ENCODE measurements at places on chromosomes 6 and 20. TPM values are rescaled to one million over a fixed set of nuclear protein-coding genes. Genes with fewer than 3 reads are reported as not detected.

Gene CGA
- not detected for polyA plus RNA-seq

Gene HS3ST5
- polyA plus RNA-seq, result not detected

Gene DLL1
- 0.11 TPM for polyA plus RNA-seq

Gene XKR7
- not detected for polyA plus RNA-seq

Gene EPPIN
- not detected for polyA plus RNA-seq

Gene BMP6
- polyA plus RNA-seq, result not detected

Gene PNPLA1
- 3.8 TPM for polyA plus RNA-seq

DNA sequence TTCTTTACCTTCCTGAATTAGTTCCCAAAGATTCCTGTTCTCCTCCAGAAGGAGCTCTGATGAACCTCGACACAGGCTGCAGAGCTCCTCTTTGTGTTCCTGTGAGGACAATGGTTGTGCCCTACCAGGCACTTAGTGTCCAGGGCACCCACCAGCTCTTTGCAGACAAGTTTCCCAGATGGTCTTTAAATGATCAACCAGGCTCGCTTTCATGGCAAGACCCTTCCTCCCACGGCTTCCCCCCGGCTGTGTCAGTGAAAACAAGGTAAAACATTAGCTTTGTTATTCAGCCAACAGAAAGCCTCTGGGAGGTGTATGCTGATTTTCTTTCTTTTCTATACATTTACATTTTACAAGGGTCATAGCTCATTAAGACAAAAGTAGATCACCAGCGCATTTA lies 32.3 kb upstream of the CNKSR3 start:
- no peaks in the 10 kb centered on the region for H3K4me1 ChIP-seq
- no peak overlapping the region for H3K4me3 ChIP-seq
- no peak for DNase-seq
- no peak overlapping the region for H3K27ac ChIP-seq

DNA sequence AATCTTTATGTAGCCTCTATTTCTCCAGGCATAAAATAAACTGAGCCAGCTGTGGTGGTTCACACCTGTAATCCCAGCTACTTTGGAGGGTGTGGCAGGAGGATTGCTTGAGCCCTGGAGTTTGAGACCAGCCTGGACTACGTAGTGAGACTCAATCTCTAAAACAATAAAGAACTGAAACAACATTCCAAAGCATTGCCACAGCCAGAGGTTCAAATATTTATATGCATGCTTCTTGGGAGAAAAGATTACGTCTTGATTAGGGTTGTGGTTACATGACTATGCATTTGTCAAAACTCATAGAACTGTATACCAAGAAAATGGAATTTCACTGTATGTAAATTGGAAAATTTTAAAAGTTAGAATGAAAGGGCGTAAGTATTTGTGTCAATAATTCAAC lies 27.7 kb upstream of the PAX1 start:
- H3K36me3 ChIP-seq, result no peaks in the 10 kb centered on the region
- H3K4me1 ChIP-seq, result no peaks in the 10 kb centered on the region
- H3K27ac ChIP-seq, result no peak overlapping the region
- DNase-seq, result no peak
- no peaks in the 10 kb centered on the region for H3K27me3 ChIP-seq

DNA sequence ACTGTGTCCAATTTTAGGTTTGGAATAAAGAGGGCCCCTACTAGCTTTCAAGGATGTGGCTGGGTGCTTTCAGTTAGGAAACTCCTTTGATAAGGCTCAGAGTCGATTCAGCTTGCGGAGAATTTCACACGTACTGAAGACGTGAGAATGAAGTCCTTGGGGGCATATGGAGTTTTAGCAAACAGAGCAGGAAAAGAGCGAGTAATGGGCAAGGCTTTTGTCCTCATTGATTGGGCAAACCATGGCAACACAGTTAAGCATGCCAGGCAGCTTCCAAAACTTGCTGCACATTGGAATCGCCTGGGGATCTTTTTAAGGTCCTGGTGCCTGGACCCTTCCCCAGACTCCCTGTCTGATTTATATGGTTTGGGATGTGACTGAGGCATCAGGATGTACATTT lies 29.2 kb downstream of the ISM1 start:
- DNase-seq, result no peak
- no peak overlapping the region for H3K27ac ChIP-seq
- H3K4me1 ChIP-seq, result no peaks in the 10 kb centered on the region
- H3K4me3 ChIP-seq, result no peak overlapping the region
- no peaks in the 10 kb centered on the region for H3K27me3 ChIP-seq

DNA sequence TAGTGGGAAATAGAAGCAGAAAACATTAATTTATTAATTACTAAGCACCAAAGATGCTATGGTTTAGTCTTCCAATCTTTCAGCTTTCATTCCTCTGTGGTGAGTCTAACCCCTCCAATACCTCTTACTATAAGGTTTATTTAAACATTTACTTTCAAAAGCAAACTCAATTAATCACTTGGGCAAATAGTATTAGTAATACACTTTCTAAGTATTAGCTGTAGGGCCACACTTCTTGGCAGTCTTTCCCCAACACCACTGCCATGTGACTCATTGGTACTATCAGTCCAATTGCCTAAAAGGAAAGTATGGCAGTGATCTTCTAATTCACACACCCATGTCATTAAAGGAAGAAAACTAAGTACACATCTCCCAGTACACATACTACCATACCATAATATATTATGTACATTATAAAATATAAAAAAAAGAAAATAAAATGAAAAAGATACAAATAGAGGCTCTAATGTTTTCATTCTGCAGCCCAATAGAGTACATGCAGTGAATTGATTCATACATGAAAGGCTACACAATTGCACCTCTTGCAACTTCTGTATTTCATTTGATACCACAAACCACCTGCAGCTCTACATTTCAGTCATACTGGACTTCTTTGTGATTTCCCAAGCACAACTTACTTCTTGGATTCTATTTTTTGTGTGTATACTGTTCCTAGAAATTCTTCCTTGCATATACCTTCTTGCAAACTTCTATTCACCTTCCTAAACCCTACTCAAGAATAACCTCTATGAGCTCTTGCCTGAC lies 218.6 kb downstream of the PKHD1 start:
- no peaks in the 10 kb centered on the region for H3K4me1 ChIP-seq
- DNase-seq, result no peak
- H3K4me3 ChIP-seq, result no peak overlapping the region
- H3K27ac ChIP-seq, result no peak overlapping the region
- H3K27me3 ChIP-seq, result no peaks in the 10 kb centered on the region

DNA sequence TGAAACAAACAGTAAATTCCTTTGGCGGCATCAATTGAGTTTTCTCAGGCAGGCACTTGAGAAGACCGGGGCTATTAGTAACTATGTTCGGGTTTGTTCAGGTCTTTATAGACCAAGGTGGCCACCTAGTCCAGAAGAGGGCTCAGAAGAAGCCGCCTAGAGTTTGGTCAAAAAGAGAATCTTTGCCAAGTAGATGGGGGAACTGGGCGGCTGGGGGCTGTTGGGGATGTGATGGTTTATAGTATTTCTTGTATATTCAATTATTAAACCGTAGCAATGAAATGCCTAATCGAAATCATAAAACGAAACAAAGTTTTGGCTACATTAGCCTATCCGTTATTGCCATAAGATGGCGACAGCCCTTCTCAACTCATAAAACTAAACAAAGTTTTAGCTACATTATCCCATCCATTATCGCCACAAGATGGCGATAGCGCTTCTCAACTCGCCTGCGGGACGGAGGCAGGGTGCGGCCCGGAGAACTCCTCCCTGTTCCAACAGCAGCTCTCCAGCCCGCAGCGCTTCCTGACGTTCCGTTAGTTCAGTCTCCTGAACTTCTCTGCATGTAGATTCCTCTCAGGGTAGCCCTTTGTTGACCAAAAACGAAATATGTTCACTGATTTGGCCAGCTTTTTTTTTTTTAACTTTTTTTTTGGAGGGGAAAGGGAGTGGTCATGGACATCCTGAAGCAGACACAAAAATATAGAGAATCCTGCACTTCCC lies 120.5 kb upstream of the PRSS16 start:
- H3K36me3 ChIP-seq, result no peaks in the 10 kb centered on the region
- DNase-seq, result peak; percentile 84
- H3K4me3 ChIP-seq, result peak overlapping the region; percentile 31
- no peaks in the 10 kb centered on the region for H3K27me3 ChIP-seq
- no peak overlapping the region for H3K27ac ChIP-seq

- no peak for DNase-seq
- H3K4me3 ChIP-seq, result no peak overlapping the region
- H3K36me3 ChIP-seq, result peaks cover 69% of the 10 kb centered on the region
- H3K27me3 ChIP-seq, result peaks cover 3% of the 10 kb centered on the region
Measured at GRCh38 chr6:404685-405423, 13.3 kb downstream of the IRF4 start.

GRCh38 chr6:43827898-43828297 lies 57.9 kb downstream of the VEGFA start:
- H3K36me3 ChIP-seq, result no peaks in the 10 kb centered on the region
- no peak for DNase-seq
- no peak overlapping the region for H3K4me3 ChIP-seq
- H3K27ac ChIP-seq, result no peak overlapping the region

GRCh38 chr6:2818593-2818992 lies 23.1 kb downstream of the SERPINB1 start:
- no peak overlapping the region for H3K4me3 ChIP-seq
- H3K27ac ChIP-seq, result peak overlapping the region; percentile 9
- peak; percentile 43 for DNase-seq
- H3K4me1 ChIP-seq, result peaks cover 47% of the 10 kb centered on the region
- H3K27me3 ChIP-seq, result no peaks in the 10 kb centered on the region

DNA sequence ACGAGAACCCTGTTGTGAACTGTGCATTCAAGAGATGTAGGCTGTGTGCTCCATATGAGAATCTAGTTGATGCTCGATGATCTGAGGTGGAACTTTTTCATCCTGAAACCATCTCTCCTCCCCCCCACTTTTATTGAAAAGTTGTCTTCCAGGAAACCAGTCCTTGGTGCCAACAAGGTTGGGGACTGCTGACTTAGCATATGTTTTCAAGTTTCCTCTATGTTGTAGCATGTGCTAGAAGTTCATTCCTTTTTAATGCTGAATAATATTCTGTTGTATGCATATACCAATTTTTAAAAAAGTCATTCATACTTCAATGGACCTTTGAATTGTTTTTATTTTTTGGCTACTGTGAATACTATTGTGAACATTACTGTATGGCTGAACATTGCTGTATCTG lies 27.2 kb downstream of the CARMIL1 start:
- H3K27ac ChIP-seq, result no peak overlapping the region
- H3K27me3 ChIP-seq, result no peaks in the 10 kb centered on the region
- DNase-seq, result no peak

- H3K4me1 ChIP-seq, result no peaks in the 10 kb centered on the region
- H3K27ac ChIP-seq, result no peak overlapping the region
- no peaks in the 10 kb centered on the region for H3K36me3 ChIP-seq
Measured at GRCh38 chr6:110296241-110297025, 61.7 kb downstream of the METTL24 start.

DNA sequence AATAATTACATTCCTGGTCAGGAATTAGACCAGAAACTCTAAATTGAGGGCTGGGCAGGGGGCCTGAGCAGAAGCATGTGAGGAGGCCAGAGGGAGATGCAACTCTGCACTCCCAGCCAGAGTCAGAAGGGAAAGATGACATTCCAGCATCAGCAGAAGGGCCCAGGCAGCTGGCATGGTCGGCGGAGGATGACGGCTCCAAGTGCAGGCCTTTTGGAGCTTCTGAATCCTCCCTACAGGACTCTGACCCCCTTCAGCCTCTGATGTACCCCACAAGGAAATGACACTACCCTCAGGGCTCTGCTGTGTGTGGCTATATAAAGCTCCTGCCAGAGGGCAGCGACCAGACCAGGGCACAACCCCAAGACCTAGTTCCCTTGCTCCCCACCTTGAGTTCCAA lies 1.9 kb downstream of the LRFN2 start:
- DNase-seq, result no peak
- no peaks in the 10 kb centered on the region for H3K36me3 ChIP-seq
- H3K4me3 ChIP-seq, result no peak overlapping the region
- no peak overlapping the region for H3K27ac ChIP-seq
- H3K4me1 ChIP-seq, result peaks cover 4% of the 10 kb centered on the region

DNA sequence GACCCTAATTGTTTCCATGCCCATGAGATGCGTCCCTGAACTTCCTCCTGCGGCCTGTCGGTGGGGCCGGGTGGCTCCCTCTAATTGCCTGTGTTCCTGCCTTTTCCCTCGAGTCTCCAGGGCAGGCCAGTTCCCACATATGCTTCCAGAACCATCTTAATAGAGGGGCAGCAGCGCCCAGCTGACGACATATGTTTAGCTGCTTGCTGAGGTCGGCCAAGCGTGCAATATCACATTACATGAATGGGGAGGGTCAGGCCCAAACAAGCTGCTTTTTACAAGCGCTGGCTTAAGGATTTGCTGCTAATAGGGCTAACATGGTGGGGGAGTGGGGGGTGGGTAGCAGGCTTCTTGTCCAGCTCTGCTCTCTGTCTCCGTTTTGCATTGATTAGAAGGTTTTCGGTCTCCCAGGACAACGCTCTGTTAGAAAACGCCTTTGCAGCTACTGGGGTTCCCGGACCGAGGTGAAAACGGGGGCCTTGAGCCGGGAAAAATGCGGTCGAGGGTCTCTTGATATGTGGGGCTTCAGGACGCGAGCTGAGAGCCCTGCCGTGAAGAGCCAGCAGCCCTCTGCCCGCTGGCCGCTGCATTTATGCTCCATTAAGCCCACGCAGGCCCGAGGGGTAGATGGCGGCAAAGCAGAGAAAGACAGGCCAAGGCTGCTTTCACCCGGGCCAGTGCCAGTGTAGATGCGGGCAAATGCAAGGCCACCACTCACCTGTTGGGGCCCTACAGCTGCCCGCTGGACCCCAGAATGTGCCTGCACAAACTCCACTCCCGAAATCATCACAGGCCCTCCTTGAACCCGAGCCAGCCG lies 308.5 kb downstream of the BMP7 start:
- DNase-seq, result no peak
- H3K27me3 ChIP-seq, result peaks cover 4% of the 10 kb centered on the region
- no peak overlapping the region for H3K4me3 ChIP-seq
- H3K36me3 ChIP-seq, result no peaks in the 10 kb centered on the region
- H3K27ac ChIP-seq, result no peak overlapping the region
- H3K4me1 ChIP-seq, result no peaks in the 10 kb centered on the region

GRCh38 chr6:111874025-111874415 lies 768 bp upstream of the FYN start:
- H3K4me3 ChIP-seq, result peak overlapping the region; percentile 89
- peaks cover 45% of the 10 kb centered on the region for H3K4me1 ChIP-seq
- no peaks in the 10 kb centered on the region for H3K36me3 ChIP-seq
- H3K27ac ChIP-seq, result peak overlapping the region; percentile 88

DNA sequence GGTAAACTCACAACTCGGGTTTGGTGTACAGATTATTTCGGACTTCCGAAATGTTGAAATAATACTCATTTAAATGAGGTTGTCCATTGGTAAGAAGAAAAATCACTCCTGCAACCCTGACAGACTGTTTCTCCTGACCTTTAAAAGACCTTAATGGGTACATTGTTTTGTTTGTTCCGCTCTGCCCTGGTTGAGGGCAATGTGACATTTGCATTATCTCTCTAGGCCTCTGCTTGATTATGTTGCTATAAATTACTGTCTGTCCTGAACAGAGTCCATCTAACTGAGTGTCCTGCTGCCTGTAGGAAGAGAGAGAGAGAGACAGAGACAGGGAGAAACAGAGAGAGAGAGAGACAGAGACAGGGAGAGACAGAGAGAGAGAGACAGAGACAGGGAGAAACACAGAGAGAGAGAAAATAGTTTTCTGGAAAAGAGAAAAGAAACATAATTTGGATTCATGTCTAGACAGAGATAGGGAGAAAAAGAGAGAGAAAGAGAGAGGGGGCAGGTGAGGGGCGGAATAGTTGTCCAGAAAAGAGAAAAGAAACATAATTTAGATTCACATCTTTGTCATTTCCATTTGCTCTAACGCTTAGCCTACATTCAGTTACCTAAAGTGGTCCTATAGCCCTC lies 83.2 kb downstream of the SHLD1 start:
- H3K27me3 ChIP-seq, result no peaks in the 10 kb centered on the region
- H3K27ac ChIP-seq, result no peak overlapping the region
- no peaks in the 10 kb centered on the region for H3K4me1 ChIP-seq
- H3K36me3 ChIP-seq, result no peaks in the 10 kb centered on the region
- no peak overlapping the region for H3K4me3 ChIP-seq
- DNase-seq, result no peak
